ENCODE measurements at places on chromosomes 16 and 17.

GRCh38 chr17:39219647-39220154 is 6.0 kb downstream of the STAC2 start:
- no peak for DNase-seq

GRCh38 chr16:88192601-88193000 is 190.2 kb upstream of the ZNF469 start:
- no peak for DNase-seq

- no peak for DNase-seq
Measured at GRCh38 chr17:5304636-5305035, 22.6 kb downstream of the RABEP1 start.

DNA sequence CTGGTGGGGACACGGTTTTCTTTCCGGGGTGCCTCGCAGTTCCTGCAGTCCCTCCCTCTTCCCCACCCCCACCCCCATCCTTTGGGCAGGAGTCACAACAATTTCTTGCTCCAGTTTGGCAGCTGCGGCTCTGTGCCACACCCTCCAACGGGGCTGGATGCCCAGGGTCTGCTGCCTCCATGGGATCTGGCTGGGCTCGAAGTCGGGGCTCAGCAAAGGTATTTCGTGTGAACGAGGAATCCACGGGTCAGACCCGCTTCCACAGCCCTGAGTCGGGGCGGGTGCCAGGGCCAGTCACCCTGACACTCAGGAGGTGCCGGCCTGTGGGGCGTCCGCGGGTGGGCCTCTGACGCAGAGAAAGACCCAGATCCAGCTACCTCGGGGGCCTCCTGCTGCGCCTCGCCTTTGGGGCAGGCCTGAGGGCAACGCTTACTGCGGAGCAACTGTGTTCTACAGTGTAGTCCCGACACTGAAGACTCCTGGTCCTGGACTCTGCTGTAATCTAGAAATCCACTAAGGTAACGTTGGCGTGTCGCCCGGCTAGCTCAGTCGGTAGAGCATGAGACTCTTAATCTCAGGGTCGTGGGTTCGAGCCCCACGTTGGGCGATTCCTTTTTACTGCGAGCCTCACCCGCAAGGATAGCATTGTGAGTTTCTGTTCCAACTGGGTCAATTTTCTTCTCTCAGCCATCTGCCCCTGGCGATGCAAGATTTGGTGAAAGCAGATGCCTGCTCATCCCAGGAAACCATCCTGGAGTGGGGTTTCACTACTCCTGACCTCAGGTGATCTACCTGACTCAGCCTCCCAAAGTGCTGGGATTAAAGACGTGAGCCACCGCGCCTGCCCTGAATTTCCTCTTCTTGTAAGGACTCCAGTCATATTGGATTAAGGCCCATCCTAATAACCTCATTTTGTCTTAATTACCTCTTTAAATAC is 12.6 kb upstream of the OR1F1 start:
- DNase-seq: peak; percentile 90

- peak; percentile 66 for DNase-seq
Measured at GRCh38 chr17:38893607-38894006, 23.7 kb downstream of the LASP1 start.

DNA sequence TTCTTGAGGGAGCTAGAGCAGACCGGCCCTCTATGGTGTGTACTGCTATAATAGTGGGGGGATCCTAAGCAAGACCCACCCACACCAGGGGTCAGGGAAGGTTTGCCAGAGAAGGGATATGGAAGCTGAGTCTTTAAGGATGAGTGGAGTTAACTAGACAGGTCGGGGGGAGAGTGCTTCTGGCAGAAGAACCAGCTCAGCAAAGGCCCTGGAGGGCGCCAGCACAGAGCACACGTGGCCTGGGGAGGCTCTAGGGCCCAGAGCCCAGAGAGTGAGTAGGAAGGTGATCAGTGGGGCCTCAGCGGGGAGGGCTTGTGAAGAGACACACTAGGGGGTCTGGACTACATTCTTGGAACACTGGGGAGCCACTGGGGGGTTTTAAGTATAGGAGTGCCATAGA is 21.1 kb downstream of the NGFR start:
- DNase-seq: no peak

- DNase-seq: no peak
Measured at GRCh38 chr17:28317966-28318758, 838 bp upstream of the TMEM97 start.

- DNase-seq: no peak
Measured at GRCh38 chr16:8355675-8356074, 234.6 kb downstream of the TMEM114 start.

- DNase-seq: no peak
Measured at GRCh38 chr16:68481636-68482035, 33.3 kb upstream of the SMPD3 start.
